Suprapubic skin (tissue), 4 donors: ENCODE measurements at places on chromosomes 12 and 14.

DNA sequence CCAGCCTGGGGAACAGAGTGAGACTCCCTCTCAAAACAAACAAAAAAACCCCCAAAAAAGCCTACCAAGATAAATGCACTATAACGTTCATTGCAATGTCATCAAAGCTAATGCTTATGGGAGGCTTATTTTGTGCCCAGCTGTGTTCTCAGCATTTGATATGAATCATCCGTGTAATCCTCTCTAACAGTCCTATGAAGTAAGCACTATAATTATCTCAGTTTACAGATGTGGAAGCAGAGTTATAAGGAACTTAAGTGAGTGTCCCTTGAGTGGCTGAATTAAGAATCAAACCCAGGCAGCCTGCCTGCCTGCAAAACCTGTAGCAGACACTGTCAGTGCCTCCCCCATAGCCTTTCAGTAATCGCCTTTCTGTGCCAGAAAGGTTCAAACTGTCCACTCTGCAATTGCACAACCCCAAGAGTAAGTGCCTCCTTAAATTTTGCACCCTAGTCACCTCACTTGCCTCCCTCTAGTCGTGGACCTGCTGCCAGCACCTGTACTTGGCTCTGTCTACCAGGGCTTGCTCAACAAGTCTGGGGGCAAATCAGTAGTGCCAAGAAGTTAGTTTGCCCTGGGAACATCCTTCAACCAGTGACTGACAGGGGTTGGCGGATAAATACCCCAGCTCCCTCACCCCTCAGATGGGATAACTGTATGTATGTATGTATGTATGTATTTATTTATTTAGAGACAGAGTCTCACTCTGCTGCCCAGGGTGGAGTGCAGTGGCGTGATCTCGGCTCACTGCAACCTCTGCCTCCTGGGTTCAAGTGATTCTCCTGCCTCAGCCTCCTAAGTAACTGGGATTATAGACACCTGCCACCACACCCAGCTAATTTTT lies 23.8 kb upstream of the PPP1CC start:
- DNase-seq, result no peak

GRCh38 chr12:109804820-109805761 lies 28.1 kb downstream of the TRPV4 start:
- no peak for DNase-seq

GRCh38 chr12:93989949-93990348 lies 158.4 kb upstream of the PLXNC1 start:
- DNase-seq, result no peak

- no peak for DNase-seq
Observed at GRCh38 chr14:95039993-95040348, 117.4 kb downstream of the DICER1 start.

GRCh38 chr12:15322164-15323061 lies at the start of gene PTPRO:
Gene PTPRO, plus strand, starts transcription at chr12:15322508.
- DNase-seq, result no peak

DNA sequence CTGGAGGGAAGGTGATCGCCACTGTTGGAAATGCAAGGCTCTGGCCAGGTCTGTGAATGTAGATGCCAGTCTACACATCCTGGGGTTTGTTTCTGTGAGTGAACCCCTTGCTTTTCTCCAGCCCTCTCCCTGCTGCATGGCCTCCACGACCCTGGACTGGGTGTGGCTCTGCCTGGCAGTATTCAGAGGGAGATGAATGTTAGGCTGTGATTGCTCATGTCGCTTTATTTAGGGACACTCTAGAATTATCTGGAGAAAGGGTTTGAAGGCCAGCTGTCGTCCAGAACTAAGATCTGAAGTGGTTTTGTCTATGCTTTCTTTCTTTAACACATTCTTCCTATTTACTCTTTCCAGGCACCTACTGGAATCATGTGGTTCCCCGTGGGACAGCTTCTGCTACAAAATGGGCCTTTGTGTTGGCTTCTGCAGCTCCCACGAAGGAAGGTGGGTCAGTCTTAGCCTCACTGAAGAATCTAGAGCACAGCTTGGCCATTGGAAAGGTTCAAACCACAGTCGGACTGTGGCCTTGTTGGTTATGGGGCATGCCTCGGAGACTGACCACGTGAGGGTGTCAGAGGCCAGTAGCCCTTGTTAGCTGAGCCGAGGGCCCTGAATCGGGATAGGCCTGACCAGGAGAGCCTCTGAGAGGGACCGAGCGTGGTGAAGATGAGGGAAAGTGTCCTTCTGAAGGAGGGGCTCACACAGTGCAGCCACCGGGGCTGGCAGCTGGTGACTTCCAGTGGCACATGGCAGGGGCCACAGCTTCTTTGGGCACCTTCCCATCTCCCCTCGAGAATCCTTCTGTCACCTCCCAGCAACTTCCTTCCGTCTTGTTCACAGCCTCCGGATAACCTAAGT lies 59.1 kb downstream of the ANKRD9 start:
- peak; percentile 32 for DNase-seq

DNA sequence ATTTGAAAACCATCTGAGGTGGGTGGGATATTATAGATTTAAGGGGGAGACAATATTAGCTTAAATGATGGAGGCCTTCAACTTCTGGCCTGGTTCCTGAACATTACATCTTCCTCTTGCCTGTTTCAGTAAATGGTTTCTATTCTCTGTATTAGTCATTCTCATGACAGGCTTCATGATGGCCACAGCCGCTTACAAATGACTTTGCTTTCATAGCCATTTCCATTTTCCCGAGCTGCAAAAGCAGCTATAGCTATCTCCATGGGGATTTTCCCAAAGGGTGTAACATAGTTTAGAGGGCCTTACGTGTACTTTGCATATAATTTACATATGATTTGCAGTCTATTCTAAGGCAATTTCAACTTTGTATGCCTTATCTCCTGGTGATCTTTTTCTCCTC lies 121.8 kb downstream of the NRXN3 start:
- DNase-seq, result no peak
